ENCODE measurements at places on chromosomes 4 and X.

GRCh38 chr4:41043465-41043864, 170.9 kb downstream of the APBB2 start:
- no peak for DNase-seq

DNA sequence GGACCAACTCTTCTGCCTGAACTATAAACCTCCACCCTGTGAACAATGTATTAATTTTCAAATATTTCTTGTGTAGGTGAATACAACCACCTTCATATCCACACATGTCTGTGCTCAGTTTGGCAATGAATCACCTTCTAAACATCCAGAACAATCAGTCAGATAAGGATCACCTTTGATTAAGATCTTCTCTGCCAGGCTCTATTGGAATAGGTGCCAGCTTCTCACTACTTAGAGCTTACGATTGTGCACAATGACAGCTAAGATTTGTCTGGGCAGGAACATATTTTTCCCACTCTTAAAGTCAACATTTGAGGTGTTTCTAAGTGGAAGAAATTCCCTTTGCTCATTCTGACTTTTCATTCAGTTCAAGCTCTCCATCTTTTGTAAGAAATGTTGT, 237.2 kb downstream of the IL1RAPL2 start:
- no peak for DNase-seq

- no peak for DNase-seq
Observed at GRCh38 chrX:68751372-68751771, 77.4 kb upstream of the EFNB1 start.

DNA sequence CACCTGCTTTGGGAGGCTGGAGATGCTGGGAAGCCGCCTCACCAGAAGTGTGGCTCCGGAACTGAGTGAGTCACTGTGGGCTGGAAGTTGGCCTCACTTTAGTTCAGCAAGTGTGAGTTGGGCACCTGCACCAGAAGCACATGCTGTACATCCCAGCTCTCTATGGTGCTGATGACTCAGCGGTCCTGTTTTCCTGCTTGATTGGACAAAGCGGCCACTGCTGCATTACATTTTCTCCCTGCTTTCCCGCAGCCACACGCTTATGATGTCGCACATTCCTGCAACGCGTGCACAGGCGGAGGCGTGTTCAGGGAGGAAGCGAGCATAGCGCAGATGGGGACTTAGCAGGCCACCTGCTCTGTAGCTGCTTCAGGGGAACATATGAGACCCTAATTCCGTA, 26.7 kb upstream of the CLDN34 start:
- no peak for DNase-seq

GRCh38 chr4:9997886-9998285, 23.4 kb downstream of the SLC2A9 start:
- no peak for DNase-seq

- DNase-seq: no peak
Observed at GRCh38 chr4:64780664-64781063, 371.4 kb upstream of the TECRL start.

- no peak for DNase-seq
Observed at GRCh38 chr4:43014256-43014655, 121.7 kb downstream of the GRXCR1 start.

DNA sequence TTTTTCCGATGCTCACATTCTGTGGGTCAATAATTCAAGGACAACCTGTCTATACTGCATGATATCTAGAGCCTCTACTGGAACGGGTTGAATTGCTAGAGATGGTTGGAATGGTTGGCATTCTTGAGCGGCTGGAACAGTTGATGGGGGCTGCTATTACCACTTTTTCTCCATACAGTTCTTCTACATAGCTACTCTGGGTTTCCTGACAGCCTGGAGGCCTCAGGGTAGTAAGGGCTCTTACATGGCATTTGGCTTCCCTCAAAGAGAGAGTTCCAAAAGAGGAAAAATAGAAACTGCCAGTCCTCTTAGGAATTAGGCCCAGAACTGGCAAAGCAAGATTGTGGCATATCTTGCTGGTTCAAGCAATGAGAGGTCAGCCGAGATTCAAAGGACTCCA, 53.1 kb downstream of the NAA11 start:
- DNase-seq: no peak

DNA sequence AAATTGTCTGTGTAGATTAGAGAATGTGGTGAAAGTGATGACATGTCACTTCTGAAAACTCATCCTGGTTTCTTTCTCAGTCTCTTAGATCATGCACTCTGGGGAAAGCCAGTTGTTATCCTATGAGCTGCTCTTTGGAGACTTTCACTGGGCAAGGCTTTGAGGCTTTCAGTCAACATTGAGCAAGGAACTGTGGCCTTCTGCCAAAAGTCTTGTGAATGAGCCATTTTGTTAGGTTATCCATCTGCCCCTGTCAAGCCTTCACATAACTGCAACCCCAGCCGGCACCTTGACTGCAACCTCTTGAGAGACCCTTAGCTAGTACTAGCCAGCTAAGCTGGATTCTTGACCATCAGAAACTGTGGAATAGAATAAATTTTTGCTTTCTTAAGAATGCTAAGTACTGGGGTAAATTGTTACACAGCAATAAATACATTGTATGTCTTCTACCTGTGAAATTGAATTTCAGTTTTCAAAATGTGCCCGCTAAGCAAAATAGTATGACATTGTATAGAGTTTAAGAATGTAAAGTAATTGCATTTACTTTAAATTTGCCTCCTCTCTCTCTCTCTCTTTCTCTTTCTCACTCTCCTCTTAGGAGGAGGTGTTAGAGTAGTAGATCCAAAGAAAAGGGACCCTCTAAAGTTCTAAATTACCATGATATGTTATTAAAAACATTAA, 1273.0 kb downstream of the RAPGEF2 start:
- no peak for DNase-seq

DNA sequence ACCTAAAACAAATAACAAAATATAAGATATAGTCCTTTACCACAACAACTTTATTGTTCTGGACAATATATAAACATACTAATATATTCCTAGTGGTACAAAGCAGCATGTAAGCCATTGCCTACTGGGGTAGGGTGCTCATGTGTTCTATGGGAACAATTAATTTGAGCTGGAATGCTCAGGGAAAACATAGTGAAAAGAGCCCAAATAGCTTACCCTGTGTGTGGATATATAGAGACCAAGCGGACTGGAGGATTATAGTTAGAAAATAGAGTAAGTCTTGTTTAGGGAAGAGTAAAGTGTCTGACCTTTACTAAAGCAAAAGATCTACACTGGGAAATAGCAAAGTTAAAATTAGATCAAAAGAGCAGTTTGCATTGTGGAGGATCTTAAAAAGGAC, 64.8 kb downstream of the MAD2L1 start:
- no peak for DNase-seq

GRCh38 chrX:140775211-140775610, 65.7 kb downstream of the LINC00632 start:
- no peak for DNase-seq

DNA sequence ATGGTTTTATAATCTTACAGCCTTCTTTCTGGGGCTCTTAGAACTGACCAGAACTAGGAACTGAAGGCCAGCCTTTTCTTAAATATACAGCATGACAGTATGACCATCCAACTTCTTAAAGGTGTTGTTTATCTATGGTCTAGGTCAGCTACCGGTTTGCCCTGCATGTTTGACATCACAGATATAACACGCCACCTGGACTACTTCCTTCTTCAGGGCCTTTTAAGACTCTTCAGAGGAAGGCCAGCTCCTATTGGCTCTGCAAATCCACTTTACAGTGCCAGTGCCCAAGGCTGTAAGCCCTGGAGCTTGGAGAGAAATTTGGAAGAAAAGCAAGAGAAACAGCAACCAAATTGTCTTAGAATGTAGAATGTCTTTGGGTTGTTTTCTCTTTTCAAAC, 185.5 kb downstream of the MGST2 start:
- no peak for DNase-seq

DNA sequence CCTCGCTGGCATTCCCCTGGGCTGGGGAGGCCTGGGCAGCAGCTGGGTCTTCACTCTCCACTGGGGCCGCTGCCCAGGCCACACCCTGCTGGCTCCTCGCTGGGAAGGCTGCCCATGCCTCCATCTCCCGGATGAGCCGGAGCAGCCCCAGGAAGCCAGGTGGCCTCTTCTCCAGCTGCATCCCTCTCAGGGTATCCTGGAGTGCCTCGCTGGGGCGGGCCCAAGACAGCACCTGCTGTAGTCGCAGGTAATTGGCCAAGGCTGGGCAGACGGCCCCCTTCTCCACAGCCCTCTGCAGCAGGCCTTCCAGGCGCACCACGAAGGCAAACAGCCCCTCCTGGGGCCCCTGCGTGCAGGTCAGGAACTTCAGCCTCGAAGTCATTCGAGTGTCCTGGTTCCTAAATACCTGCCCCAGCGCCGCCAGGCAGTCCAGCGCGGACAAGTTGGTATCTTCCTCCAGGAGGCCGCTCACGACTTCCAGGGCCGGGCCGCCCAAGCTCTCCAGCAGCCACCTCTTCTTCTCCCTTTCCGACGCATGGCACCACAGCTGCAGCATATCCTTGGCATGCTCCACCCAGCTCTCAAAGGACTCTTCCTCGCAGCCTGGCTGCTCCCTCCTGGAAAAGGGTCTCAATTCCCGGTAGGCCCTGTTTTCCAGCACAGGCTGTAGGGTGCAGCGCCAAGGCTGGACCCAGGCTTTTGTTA, 3.7 kb downstream of the PNMA6E start:
- DNase-seq: no peak

- DNase-seq: no peak
Observed at GRCh38 chr4:112896609-112897190, 152.8 kb upstream of the ANK2 start.

GRCh38 chr4:2301806-2302205, 39.9 kb upstream of the MXD4 start:
- no peak for DNase-seq

GRCh38 chrX:55006827-55007621, 6.9 kb downstream of the APEX2 start:
- no peak for DNase-seq

DNA sequence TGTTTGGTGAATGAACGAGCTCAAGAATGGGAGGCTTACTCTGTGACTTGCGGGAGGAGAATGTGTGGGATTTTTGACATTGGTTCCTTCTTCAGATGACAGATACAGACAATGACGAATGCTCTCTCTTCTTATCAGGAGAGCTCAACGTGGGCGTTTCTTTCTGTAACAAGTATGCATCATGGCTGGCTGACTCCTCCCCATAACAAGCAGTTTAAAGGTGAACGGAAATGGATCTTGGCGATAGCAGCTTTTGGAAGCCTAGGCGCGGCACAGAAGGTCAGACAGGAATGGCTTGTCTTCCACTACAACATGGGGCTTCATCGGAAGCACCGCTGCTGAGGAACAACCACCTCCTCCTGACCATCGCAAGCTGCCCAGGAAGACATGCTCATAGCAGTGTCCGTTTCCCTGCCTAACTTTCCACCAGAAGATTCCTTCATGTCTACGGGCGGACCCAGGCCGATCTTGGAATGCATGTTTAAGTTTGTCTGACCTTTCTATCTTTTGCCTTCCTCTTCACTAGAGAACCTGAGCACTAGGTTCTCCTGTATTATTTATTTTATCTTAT, 18.3 kb upstream of the ACSL1 start:
- no peak for DNase-seq

DNA sequence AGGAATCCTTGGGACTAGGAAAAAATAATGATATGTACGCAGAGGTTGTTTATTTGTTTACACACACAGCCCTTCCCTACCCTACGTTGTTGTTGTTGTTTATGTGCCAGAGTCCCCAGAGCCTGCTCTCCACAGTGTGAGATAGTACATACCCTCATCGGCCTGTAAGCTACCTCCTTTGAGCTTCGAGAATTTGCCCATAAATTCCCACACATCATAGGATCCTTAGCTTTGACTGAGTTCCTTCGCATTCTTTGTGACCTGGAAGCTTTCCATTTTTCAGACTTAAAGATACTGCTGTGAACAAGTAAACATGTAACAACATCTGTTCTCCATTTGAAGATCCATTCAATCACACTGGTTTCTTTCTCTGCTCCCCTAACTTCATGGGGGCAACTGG, 114.5 kb downstream of the IRF2 start:
- no peak for DNase-seq
